ENCODE measurements at places on chromosomes 7 and 10.

DNA sequence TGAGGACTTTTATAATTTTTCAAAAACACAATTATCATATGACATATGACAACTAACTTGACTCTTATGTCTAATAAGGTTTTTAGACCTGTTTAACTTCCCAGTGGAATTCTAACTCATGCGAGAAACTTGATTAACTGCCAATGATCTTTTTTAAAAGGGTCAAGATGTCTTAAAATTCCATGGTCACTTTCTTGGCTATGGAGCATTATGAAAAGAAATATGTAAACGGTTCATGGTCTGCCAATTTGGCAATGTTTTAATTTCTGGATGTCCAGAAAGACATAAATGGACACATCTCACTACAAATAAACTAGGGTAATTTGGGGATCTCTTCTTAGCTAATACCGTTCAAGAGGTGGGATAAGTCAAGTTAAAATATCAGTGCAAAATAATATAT is 5.4 kb downstream of the ETV1 start:
- DNase-seq = no peak

DNA sequence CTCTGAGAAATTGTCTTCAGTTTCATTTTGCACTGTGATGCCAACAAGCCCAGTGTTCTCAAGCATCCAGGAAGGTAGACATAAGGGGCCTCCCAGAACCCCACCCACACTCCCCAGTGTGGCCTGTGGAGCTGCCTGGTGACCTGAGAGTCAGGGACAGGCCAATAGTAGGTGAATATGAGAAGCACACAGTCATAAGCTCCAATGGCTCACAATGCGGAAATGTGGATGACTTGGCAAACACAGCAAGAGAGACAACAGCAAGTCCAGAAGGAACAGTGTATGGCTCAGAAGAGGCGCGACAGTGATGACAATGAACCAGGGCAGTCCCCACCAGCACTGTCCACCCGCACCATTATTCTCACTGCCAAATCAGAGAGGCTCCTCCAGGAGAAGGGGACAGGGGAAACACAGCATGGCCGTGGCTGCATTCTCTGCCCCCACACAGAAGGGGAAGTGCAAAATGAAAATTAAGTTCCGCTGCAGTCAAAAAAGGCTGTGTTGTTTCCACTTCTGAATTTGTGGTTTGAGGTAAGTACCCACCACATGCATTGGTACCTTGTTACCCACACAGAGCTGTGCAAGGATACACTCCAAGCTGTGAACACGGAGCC is 419.8 kb downstream of the GRID1 start:
- DNase-seq = no peak

DNA sequence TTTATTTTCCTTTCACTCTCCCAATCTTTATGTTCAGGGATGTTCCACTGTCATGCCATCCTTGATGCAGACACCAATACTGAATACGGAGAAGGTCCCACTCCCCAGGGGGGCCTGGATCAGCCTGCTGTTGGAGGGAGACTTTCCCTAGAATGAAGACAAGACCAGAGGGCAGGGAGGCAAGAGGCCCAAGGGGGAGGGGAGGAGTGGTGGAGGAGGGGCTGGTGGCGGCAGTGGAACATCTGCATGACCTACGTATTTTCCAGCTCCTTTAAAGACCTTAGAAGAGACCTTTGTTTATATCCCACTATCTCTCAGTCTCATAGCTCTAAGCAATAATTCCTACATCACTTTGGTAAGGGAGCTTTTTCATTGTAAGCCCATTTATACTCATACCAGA is 183.0 kb downstream of the HECW1 start:
- DNase-seq = no peak

GRCh38 chr7:29539471-29539870 is 24.2 kb upstream of the PRR15 start:
- DNase-seq = no peak

DNA sequence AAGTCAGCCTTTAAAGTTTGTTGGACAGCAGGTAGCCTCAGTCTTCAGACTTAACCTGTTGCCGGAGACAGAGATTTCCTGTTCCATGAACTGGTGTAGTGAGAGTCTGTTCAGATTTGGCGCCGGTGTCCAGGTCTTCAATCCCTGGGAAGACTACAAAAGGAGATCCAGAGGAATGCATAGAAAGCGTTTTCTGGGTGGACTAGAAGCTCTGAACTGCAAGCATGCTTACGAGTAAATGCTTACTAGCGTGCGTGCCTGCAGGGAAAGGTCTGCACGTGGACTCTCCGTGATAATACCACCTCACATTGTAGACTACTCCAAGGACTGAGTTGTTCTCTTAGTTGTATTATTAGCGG is 878 bp downstream of the GLRX3 start:
- no peak for DNase-seq

DNA sequence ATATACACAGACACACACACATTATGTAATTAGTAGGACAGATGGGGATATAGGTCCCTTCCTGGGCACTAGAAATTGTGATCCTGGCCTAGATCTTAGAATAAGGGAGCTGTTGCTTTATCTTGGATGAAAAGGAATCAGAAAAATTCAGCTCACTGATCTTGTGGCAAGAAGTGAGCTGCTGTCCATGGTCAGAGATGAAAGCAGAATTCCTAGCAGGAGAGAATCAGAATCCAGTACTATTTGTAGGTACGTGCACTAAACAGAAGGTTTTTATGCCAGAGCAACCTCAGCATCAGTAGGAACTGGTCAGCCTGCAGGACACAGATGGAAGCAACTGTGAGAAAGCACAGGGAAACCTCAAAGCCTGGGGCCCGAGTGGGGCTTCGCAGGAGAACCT is 549.2 kb upstream of the POM121L12 start:
- DNase-seq = no peak

DNA sequence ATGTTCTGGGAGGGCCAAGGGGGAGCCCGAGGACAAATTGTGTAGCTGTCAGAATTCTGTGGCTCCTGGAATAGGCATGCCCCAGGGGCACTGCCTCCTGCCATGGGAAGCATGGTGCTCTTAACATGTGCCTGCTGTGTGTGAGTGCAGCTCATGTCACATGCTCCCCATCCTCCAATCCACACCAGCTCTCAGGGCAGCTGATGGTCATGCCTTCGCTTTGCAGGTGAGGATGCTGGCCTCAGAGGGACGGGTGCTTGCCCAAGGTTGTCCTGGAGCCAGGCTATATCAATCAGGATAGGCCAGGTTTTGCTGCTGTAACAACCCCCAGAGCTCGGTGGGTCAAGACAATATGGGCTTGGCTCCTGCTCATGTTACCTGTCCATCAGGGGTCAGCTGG is 303.4 kb downstream of the RPS24 start:
- no peak for DNase-seq

- no peak for DNase-seq
These were observed 70.8 kb downstream of the CHN2 start for GRCh38 chr7:29265208-29265923.

GRCh38 chr7:1936531-1937251 is 266.6 kb downstream of the ELFN1 start:
- no peak for DNase-seq

DNA sequence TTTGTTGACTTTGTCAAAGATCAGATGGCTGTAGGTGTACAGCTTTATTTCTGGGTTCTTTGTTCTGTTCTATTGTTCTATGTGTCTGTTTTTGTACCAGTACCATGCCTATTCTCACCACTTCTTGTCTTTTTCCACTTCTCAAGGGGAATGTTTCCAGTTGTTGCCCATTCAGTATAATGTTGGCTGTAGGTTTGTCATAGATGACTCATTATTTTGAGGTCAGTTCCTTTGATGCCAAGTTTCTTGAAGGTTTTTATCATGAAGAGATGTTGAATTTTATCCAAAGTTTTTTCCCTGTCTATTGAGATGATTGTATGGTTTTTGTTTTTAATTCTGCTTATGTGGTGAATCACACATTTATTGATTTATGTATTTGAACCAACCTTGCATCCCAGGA is 216.7 kb upstream of the RNF32 start:
- no peak for DNase-seq

DNA sequence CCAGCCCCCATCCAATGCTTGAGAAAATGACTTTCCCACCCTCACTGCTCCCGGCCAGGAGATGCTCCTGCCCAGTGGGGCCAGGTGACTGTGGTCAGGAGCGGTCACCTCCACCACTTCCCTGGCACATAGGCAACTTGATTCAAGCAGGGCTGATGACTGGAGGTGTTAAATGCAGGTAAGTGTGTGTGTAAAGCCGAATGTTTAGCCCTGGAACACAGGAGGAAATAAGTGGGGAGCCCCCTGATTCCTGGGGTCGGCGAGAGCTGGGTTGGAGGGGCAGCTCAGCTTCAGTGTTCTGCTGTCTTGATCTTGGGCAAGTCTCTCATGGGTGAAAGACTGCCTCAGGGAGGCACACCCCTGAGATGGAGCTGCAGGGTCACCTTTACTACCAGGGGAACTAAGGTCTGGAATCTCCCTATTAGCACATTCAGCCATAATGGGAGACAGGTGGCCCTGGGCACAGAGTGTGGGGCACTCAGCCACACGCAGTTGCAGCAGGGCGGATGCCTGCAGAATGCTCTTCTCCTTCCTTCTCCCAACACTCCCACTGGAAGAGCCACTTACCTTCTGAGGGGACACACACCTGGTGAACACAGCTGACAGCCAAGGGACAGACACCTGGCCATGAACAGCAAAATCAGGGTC is 124.1 kb downstream of the PTPN20 start:
- no peak for DNase-seq

DNA sequence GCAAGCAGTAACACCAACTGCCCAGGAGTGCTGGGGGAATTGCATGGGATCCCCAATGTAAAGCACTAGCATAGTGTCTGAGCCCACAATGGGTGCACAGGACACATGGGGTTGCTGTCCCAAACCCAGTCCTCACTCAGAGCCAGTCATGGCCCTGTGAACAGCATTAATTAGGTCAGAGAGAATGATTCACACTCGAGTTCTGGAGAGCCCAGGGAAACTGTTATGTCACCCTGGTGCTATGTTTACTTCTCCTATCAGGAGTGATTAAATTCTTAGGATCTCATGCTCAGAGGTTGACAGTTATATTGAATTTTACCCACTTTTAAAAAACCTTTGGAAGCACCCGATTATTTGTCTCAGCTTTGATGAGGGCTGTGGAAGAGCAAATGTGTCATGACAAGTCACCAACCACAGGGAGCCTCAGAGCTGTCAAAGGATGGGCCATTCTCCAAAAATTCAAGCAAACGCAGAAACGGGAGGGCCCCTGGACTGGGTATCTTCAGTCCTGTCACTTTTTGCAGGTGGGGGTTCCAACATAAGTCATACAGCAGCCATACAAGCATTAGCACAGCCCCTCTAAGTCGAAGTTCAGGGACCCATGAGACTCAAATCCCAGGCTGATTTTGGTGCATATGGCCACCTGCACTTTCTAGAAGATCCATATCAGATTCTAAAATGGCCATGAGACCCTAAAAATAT is 1.3 kb upstream of the RASSF4 start:
- no peak for DNase-seq

GRCh38 chr10:47388879-47389278 is 4.8 kb upstream of the ZNF488 start:
- DNase-seq = no peak

GRCh38 chr10:103147645-103148044 is 45.4 kb downstream of the NT5C2 start:
- no peak for DNase-seq

GRCh38 chr7:28607855-28608193 is 195.5 kb downstream of the CREB5 start:
- no peak for DNase-seq

DNA sequence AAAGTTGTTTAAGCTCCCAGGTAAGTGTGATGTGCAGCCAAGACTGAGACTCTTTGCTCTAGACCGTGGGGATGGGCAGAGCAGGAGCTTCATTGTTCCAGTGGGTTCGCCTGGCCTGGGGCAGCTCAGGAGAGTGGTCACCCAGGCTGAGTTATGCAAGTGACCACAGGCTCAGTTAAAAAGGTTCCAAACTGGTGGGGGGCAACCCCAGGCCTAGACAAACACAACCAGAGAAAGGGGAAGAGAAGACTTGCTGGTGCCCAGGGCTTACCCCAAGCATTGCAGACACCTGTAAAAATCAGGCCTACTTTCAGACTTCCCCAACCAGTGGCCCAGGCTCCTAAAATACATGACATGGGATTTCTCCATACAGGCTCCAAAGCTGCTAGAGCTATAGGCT is 21.6 kb downstream of the CREB3L2 start:
- no peak for DNase-seq

DNA sequence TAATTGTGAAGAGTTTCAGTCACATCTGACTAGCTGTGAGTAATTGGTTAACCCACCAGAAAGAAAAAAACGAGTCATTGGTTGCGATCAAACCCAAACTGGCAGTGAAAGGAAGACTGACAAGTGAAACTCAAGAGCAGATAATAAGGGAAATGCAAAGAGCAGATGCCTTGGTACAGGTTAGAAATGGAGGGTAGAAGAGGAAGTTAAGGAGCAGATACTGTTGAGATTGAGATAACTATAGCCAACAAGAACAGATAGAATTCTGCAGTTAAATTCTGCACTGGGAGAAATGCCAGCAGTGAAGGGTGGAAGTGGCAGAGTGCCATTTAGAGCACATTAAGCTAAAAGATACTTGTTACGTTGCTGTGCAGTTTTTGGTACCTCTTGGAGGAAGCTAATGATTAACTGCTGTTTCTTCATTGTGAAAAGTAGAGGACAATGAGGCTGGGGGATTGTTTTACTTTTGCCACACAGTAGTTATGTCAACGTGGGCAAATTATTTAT is 65.8 kb downstream of the CDK13 start:
- DNase-seq = no peak

DNA sequence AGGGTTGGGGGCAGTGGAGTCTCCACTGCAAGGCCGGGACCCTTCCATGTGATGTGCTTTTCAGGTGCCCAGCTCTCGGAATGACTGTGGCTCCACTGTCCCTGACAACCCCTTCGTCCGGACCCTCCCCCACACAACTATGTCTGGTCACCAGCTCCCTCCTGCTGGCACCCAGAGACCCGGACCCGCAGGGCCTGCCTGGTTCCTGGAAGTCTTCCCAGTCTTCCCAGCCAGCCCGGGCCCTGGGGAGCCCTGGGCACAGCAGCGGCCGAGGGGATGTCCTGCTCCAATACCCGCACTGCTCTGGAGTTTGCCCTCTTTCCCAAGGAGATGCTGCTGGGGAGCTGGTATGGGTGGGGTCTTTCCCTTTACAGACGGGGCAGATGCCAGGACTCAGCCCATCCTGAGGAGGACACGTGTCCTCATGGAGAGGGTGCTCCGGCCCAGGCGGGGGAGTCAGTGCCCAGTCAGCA is 5.5 kb downstream of the ATP6V0E2 start:
- no peak for DNase-seq

DNA sequence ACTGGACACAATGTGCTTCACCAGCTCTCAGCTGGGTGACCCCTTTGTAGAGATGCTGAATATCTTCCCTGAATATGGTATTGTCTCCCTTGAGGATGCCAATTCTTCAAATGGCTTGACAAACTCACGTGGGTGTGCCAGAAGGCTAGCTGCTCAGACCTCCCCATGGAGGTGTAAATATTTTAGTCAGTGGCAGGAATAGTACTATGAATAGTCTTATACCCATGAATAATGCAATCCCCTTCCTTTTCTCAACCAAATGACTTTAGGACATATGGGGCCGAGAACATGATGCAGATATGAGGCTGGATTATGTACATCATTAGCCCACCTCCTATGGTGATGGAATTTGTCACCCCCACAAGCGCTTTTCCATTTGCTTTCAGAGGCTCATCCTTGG is 401.8 kb downstream of the ADRA2A start:
- DNase-seq = no peak

Data from central memory CD4-positive, alpha-beta T cell (primary cell).